ENCODE measurements at places on chromosomes 2 and 18. TPM values are rescaled to one million over a fixed set of nuclear protein-coding genes. Genes with fewer than 3 reads are reported as not detected.
A peak's percentile ranks its signal among the peaks of the same experiment; 100 is the strongest.

Gene ACMSD
- not detected for total RNA-seq

Gene FABP1
- not detected for total RNA-seq

Gene CDH19
- not detected for total RNA-seq

Gene CCDC102B
- total RNA-seq = 4.2 TPM

Gene PPM1G
- 36.4 TPM for total RNA-seq

Gene UGT1A4
- total RNA-seq = not detected

Gene TCF7L1
- total RNA-seq = not detected

Gene PIK3C3
- 34.7 TPM for total RNA-seq

Gene REG3A
- not detected for total RNA-seq

DNA sequence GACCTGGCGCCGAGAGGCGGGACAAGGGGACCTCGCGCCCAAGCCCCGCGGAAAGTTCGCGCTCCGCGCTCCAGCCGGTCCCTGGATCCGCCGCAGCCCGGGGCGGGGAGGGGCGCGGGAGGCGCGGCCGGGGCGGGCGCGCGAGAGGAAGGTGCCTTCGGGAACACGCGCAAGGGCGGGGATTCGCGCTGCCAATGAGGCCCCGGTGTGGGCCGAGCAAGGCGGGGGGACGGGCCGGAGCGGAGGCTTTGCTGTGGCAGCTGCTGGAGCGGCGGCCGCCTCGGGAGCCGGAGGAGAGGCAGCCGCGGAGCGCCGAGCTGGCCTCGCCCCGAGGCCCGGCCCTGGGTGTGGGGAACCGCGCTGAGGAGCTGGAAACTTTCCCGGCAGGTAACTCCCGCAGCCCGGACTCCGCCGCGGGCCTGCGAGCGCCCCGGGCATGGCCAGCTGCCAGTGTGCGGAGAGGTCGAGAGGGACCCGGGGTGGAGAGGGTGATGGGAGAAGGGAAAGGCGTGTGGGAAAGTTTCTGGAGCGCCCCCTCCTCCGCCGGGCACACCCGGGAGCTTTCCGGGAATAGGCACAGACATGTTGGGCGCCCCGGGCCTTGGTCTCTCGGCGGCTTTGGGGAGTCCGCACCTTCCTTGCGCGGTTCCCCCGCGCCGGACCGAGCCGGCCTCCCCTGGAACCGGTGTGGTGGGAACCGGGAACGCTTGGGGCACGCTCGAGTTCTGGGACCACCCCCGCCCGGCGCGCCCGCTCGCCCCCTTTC, at the start of gene TANC1:
Gene TANC1 (plus strand): TSS at position 245 of the 766 bp plus-strand sequence. CDS start 97,271 bp downstream, outside the sequence.
- peak; percentile 45 for DNase-seq

DNA sequence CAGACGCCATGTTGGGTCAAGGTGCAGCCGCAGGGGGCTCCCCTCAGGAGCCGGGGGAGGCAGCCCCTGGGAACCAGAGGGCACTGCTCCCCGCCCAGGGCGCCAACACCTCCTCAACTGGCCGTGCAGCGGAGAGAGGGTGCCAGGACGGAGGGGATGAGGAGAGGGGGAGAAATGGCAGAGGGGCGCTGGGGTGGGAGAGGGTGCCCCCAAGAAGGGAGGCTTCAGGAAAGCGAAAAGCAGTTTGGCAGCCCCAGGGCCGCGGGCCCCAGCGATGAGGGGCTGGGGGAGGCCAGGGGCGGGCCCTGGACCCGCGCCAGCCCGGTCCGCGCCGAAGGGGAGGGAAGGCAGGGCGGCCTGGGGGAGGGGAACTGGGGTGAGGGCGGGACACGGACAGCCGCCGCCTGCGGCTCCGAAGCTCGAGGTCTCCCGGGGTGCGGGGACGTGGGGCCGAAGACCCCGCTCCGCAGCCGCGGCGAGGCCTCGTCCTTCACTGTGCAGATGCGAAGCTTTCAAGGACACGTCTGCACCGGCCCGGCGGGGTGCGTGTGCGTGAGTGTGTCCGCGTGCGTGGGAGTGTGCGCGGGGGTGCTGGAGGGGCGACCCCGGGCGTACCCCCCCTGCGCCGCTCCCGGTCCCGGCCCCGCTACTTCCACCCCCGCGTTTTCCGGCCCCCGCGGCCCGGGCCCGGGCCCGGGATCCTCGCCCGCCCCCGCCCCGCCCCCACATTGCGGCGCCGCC, 1.4 kb downstream of the DNMT3A start:
- DNase-seq = no peak

- DNase-seq = no peak
These were observed 33.8 kb upstream of the ACYP2 start for GRCh38 chr2:54081574-54081973.

- DNase-seq = no peak
These were observed 25.6 kb downstream of the BCL2 start for GRCh38 chr18:63293935-63294334.

GRCh38 chr18:8188184-8188583, 421.1 kb upstream of the RAB12 start:
- DNase-seq = no peak

GRCh38 chr18:5787936-5788335, 107.4 kb downstream of the TMEM200C start:
- no peak for DNase-seq

GRCh38 chr2:118973542-118973951, 31.6 kb downstream of the MARCO start:
- DNase-seq = no peak

DNA sequence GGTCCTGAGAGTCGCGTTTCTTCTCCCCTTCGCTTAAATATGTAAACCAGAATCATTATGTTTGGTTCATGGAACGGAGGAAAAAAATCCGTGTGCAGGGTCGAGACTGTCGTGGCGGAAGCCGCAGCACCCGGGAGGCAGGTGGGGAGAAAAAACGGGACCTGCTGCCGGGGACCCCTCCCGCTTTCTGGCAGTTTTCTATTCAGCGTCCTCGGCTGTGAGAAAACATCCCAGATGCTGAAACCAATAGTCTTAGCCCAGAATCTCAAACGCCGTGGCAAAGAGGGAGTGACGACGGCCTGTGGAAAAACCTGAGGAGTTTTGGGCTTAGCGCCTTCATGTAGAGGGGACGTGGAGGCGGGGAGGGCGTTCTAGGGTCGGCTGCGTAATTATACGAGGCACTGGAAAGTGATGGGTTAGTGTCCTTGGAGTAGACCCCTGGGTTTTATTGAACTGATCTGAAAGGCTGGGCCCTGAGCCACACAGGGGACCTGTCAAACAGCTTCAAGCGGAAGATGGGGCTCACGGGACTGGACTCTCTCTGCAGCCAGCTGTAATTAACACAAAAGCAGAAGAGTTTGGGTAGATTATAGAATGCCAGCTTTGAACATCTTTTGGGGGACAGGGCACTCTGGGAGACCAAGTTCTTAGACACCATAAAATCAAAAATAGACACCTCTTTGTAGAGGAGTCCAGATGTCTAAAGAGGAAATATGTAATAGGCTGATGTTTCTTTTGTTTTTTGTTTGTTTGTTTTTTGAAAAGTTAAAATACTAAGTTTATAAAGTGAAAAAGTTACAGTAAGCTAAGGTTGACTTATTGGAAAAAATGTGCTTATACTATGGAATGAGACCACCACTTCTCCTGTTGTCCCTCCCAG, 834 bp upstream of the BUB1 start:
- peak; percentile 21 for DNase-seq

GRCh38 chr18:3863006-3863405, 413.0 kb downstream of the TGIF1 start:
- DNase-seq = no peak

DNA sequence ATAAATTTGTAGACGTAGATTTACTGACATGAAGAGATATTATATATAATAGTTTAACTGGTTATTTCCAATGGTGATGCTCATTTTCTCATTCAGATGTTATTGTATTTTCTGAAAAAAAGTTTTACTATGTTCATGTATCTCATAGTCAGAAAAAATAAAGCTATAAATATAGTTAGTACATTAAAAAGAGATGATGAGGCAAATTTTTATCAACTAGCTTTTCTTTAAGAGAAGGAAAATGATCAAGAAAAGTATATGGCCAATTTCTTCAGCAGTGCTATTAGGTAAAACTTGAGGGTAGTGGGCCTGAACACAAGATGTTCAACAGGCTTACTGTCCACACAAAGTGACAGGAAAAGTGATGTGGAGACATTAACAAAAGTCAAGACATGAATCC, 11.7 kb downstream of the TTC21B start:
- DNase-seq = no peak

DNA sequence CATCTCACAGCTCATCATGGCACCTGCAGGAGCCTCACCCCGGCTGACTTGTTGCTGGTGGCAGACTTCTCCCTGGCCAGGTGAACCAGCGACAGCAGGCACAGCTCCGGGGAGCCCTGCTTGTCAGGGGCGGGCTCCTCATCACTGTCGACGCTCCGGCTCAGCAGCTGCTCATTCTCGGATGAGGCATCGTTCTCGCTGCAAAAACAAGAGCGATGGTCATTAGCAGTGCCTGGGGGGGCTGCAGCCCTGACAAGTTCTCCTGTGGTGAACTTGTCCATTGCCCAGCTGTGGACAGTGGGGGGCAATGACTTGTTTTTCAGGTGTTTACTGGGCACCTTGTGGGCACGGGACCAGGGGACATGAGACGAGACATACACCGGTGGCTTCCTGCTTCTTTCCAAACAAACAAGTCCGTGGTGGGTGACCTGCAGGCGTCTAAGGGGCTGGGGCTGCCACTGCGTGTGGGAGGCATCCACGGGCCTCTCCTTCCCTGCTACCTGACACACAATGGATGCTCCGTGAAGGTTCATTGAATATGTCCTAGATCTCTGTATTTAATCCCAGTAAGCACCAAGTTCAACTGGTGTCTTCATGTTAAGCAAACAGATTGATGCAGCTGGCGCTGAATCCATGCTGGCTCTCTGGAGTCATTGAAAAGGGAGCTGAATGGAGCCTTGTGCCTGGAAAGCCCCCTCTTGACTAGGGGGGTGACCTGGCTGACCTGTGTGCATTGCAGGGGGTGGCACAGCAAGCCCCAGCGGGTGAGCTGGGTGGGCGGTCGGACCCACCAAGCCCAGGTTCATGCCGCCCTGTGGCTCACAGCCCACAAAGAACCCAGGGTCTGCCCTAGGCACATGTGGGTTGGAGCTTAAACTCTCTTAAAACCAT, 81.0 kb downstream of the EDAR start:
- DNase-seq = no peak

- DNase-seq = no peak
These were observed at the start of gene SKOR2 for GRCh38 chr18:47251289-47252120. SKOR2 (minus strand) TSS chr18:47251660; CDS start chr18:47249183, 2,477 bp downstream.

- DNase-seq = no peak
These were observed 28.4 kb upstream of the C2orf69 start for GRCh38 chr2:199882667-199883066.

DNA sequence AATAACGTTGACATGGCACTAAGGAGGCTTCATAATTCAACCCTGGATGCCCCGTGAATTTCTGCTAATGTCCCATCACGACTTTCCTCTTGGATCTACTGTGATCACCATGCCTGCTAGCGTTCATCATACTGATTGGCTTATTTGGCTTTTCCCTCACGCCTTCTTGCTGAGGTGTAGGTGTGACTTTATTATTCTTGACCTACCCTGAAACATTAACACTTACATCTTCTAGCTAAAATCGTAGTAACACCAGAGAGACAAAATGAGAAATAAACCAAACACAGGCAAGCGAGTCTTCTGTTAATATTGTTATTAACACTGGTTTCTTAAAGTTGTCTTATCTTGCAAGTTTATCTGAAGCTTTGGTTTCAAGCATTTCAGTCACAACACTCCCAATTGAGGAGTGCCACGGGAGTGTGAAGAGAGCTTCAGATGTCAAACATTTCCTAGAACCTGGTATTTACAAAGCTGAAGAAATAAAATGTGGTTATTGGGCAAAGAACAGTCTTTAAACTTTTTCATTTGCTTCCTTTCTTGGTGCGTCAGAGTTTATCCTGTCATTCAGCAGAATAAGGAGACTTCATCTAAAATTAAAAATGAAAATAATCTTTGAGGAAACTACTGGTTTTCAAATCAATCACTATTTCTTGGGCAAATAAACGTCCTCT, 15.4 kb upstream of the STAT1 start:
- DNase-seq = no peak

GRCh38 chr18:54392543-54393023, 34.9 kb downstream of the C18orf54 start:
- no peak for DNase-seq

- DNase-seq = no peak
These were observed 29.4 kb upstream of the WDR75 start for GRCh38 chr2:189411860-189412259.
